ENCODE measurements at places on chromosomes 7 and 10.

- DNase-seq: no peak
These were observed 106.3 kb downstream of the GLRX3 start for GRCh38 chr10:130242513-130242912.

DNA sequence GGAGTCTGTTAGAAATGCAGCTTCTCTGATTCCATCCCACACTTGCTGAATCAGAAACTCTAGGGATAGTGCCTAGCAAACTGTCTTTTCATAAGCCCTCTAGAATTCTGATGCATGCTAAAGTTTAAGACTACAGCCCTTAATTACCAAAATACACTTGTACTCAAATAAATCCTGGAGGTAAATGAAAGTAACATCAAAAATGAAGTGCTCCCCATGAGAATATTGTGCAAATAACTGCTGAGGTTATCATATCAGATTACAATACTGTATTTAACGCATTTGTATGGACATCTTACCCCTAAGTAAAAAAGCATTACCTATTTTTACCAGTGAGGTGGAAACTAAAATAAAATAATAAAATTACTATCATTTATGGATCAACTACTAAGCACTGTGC, 104.7 kb downstream of the CHCHD3 start:
- no peak for DNase-seq

DNA sequence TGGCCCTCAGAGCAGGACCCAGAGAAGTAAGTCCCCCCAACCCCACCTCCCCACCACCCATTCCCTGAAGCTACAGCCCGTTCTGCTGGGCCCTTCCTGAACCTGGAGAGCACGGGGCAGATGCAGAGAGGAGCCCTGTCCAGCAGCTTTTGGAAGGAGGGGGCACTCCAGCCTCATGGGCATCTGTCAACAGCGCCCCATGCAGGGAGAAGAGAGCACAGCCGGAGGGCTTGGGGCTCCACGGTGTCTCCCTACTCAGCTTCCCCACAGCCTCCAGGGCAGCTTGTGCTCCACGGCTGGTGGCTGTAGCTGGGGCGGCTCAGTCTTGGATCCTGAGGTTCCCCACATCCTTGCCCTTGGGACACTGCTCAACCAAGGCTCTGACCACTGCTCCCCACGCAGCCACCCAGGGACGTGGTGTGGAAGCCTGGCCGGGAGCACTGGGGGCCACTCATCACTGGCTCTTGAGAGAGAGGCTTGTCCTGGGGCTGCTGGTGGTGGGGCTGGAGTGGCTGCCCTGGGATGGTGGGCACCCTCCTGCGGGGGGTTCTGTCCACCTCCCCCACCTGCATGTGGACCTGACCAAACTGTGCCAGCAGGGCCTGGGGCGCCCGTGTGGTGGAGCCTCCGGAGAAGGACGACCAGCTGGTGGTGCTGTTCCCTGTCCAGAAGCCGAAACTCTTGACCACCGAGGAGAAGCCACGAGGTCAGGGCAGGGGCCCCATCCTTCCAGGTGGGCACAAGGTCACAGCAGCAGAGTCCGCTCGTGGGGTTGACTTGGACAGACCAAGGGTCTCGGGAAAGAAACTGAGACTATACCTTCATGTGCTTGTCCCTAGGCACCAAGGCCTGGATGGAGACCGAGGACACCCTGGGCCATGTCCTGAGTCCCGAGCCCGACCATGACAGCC, 4.5 kb downstream of the PRAP1 start:
- no peak for DNase-seq

- DNase-seq: no peak
These were observed 186.5 kb downstream of the ELMO1 start for GRCh38 chr7:37262181-37262580.

DNA sequence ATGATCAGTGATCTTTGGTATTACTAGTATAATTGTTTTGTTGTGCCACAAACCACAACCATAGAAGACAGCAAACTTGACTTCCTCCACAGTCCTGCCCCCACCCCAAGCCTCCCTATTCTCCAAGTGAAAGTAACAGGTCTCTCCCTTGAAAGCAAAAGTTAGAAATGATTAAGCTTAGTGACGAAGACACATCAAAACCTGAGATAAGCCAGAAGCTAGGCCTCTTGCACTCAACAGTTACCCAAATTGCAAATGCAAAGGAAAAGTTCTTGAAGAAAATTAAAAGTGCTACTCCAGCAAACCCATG, 7.5 kb downstream of the SAR1A start:
- DNase-seq: no peak

- DNase-seq: no peak
These were observed 3.3 kb upstream of the MTERF1 start for GRCh38 chr7:91883676-91884362.

GRCh38 chr10:132243626-132244025, 56.9 kb downstream of the DPYSL4 start:
- no peak for DNase-seq

DNA sequence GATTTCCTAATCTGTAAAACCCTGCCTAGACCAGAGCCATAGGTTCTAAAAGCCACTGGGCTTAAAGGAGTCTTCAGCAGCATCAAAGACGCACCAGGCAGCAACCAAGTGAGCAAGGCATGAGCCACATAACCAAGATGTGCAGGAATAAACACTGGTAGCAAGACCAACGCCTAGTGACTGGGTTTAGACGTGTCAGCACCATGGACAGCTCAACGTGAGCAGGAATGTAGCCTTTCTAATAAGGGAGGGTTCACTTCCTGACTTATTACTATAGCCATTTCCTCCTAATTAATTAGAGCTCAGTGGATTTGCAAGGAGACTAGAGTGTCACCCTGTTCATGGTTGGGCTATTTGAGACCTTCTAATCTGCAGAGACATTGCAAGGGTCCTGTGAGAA, 223.7 kb downstream of the LHFPL3 start:
- peak; percentile 81 for DNase-seq

DNA sequence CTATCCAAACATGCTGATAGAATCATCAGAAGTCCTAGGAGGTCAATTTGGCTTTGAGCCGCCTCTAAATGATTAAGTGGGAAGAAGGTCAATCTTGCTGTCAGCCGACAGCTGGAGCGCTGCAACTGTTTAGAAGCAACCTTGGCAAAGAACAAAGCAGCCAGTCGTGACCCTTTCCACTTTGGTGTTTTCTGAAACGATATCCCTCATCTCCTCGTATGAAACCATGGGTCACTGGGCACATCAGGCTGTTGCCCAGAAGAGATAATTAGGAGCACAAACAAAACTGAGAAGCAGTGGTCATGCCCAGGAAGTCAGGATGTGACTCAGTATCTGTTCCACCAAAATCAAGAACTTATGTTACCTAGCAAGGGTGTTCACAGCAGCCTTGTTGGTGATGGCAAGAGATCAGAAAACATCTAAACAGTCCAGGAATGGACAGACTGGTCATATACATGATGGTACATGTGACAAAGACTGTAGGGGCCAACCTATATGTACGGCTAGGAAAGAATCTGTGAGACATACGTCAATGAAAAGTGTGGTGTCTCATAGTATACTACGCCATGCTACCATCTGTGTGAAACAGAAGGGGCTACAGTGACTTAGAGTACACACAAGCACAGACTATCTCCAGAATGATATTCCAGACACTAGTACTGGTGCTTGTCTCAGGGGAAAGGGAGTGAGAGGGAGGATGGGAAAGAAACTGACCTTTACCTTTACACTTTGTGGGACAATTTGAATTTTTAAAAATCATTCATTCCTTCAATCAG, 22.4 kb downstream of the STN1 start:
- no peak for DNase-seq

GRCh38 chr7:148662646-148663045, 36.1 kb upstream of the CUL1 start:
- DNase-seq: no peak

GRCh38 chr7:44709011-44709915, 39.4 kb upstream of the ZMIZ2 start:
- DNase-seq: peak; percentile 35

GRCh38 chr7:50962962-50963374, 180.3 kb upstream of the GRB10 start:
- DNase-seq: no peak

DNA sequence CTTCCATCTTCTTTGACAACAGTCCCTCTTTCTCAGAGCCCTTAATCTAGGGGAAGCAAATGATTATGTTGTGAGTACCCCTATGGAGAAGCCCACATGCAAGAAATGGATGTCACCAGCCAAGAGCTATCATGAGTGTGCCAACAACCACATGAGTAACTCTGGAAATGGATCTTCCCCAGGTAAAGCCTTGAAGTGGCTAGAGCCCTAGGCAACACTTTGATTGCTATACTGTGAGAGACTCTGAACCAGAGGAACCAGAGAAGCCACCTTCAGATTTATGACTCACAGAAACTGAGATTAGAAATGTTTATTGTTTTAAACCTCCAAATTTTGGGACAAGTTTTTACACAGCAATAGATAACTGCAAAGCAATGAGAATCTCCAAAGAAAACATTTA, 60.9 kb upstream of the COL1A2 start:
- no peak for DNase-seq

DNA sequence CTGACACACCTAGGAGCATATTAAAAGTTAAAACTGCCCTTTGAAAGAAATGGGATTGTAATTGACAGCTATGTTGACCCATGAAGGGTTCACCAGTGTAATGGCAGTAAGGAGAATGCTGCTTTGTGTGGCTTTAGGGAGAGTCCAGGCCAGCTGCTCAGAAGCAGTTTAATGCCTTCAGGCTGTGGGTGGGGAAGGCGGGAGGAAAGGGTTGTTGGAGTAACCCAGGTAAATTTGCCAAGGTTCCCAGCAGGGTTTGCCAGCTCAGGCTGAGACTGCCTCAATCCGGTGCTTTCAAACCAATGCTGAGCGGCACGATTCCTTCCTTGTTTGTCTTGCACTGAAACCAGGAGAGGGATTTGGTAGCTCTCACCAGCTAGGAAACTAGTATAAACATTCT, 637.2 kb downstream of the INHBA start:
- DNase-seq: no peak

GRCh38 chr7:76509931-76510877, at the start of gene UPK3B:
Gene UPK3B, plus strand, starts transcription at chr7:76510552. Its CDS starts 101 bp downstream, at chr7:76510653.
- DNase-seq: peak; percentile 46

- DNase-seq: no peak
These were observed 77.3 kb upstream of the GTF2IRD1 start for GRCh38 chr7:74376256-74377036.

DNA sequence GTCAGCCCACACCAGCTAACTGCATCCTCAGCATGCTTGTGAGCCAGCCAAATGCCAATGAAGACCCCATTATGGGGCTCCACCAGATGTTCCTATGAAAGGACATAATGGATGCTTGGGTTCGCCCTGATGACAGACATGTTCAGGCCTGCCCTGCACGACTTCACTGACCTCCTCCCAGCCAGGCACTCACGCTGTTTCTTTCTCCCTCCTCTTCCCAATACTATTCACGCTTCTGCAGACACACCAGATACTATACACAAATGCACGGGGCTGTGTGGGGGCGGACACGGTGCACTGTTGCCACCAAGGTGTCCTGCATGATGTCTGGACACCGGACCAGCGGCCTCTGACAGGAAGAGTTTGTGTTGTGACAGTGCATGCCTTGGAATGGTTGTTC, 284.2 kb downstream of the PRPF18 start:
- DNase-seq: no peak

GRCh38 chr10:110252151-110252550, 44.7 kb downstream of the MXI1 start:
- DNase-seq: no peak

GRCh38 chr10:2303169-2303568, 565.8 kb upstream of the ADARB2 start:
- no peak for DNase-seq

- DNase-seq: no peak
These were observed 89.1 kb downstream of the TNS3 start for GRCh38 chr7:47492716-47493325.

DNA sequence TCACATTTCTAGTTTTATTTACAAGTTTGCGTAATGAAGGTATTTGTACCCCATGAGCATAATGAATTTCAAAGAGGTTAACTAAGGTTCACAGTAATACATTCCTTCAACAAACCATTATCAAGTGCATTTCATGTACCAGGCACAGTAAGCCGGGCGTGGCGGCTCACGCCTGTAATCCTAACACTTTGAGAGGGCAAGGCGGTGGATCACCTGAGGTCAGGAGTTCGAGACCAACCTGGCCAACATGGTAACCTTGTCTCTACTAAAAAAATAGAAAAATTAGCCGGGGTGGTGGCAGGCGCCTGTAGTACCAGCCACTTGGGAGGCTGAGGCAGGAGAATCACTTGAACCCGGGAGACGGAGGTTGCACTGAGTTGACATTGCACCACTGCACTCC, 4.3 kb upstream of the EIF3A start:
- no peak for DNase-seq

GRCh38 chr10:43983405-43983804, 334.7 kb upstream of the ZNF32 start:
- no peak for DNase-seq

DNA sequence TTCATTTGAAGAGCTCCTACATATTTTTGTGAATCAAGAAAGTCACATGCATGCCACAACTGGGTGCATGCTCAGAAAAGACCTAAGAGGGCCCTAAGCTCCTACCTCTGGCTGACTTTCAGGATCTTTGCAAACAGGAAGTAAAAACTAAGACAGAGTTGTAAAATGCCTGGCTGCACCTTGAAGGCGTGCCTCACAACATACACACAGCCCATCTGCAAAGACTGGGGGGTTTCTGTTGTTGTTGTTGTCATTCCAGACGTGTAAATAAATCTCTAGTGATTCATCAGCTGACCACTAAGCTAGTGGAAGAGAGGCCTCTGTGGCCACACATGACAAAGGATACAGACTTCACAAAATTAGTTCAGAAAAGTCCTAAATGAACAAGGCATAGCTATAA, 31.8 kb downstream of the SMURF1 start:
- peak; percentile 65 for DNase-seq

- no peak for DNase-seq
These were observed 459.6 kb downstream of the SDK1 start for GRCh38 chr7:3760651-3761050.

GRCh38 chr7:98227939-98228338, 16.7 kb downstream of the BHLHA15 start:
- no peak for DNase-seq

DNA sequence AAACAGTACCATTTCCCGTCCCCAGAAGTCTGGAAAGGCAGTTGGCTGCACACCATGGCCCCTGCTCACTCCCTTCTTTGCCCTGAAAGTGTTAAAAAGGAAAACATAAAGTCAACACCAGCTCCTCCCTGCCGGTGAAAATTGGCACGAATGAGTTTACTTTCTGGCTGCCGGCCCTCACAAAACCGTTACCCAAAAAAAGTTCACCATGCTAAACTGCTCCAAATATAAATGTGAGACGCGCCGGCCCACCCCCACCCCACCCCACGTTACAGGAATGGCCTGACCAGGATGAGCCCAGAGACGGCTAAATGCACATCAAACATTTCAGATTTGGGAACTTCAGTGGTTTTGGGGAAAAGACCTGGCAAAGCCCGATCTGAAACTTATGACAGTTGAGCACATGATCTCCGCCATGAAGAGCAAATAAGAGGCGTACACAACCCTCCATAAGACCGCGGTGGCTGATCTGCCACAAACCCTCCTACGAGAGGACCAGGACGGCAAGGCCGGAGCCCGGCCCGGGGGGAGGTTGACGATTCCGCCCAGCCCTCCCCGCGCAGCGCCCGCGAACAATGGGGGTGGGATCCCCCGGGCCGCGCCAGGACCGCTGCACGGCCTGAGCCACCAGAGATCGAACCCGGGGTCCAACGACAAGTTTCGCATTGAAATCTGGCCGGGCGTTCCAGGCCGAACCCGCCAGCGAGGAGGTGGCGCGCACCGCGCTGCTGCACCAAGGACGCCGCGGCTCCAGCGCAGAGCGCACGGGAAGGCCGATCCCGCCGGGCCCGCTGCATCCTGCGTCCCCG, 952 bp downstream of the DIP2C start:
- no peak for DNase-seq
